ENCODE measurements at places on chromosomes 5 and 9.

DNA sequence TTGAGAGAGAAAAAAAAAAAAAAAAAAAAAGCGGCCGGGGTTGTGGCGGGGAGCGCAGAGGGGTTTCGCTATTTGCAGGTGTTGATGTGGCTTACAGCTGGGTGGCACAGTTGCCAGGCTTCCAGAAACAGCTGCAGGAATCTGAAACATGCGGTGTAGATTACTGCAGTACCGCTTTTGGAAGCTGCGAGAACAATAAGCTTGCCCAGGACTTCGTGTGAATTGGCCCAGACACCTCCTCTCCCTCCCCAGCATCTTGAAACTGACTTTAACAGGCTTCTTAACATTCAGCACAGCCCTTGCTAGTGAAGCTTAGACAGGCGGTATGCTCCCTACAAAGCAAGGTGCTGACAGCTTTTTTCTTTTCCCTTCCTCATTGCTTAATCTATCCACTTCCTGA is 104.0 kb downstream of the ATP10B start:
- DNase-seq, result no peak

GRCh38 chr5:84685121-84685894 is 300.6 kb upstream of the EDIL3 start:
- no peak for DNase-seq

GRCh38 chr5:127280491-127281220 is 9.9 kb upstream of the MEGF10 start:
- no peak for DNase-seq

GRCh38 chr9:78778861-78779374 is 482.0 kb downstream of the PSAT1 start:
- no peak for DNase-seq

GRCh38 chr9:15513335-15513734 is 2.6 kb upstream of the PSIP1 start:
- no peak for DNase-seq
